ENCODE measurements at places on chromosomes 12 and 14.

DNA sequence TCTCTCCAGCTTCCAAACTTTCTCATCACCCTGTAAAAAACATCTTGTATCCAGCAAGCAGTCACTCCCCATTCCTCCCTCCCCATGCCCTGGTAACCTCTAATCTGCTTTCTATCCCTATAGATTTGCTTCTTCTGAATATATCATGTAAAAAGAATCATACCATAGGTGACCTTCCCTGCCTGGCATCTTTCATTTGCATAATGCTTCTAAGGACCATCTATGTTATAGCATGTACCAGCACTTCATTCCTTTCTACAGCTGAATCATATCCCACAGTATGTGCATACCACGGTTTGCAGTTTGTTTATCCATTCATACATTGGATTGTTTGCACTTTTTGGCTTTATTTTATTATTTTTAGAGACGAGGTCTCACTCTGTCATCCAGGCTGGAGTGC is 22.9 kb upstream of the VPS37B start:
- no peak for DNase-seq

GRCh38 chr12:1533205-1533601 is 61.2 kb downstream of the FBXL14 start:
- no peak for DNase-seq

DNA sequence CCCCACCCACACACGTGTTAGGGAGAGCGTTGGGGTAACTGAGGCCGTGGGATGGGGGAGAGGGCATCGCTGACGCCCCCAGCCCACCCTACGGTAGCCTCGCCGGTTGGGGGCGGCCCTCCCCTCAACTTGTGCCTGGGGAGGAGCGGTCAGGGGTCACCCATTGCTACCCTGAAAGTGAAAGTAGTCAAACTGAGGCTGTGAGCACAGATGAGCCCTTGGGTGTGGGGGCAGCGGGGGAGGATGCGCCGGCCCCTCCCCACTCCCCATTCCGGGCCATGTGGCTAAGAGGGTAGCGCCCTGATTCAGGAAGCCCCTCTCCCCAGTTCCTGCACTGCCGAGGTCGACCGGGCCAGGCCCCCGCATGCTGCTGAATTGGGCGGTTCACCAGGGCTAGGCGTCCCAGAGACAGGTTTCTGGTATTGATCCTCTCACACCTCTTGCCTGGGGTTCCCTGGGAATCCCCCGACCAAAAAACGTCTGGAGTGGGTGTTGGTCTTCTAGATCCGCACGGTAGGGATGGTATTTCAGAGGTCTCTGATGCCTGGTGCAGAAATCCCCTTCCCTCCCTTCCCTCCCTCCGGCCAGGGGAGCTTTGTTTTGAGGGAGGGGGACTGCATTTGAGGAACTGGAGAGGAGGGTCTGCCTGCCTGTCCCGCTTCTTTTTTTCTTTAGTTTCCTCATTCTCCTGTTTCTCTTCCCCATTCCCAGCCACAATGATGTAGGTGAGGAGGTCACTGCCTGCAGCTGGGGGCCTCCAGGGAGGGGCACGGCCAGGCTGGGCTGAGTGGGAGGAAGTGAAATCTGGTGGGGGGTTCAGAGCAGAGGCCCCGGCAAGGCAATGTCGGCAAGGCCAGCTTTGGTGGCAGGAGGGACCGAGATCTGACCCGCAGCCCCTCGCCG is 1.0 kb downstream of the SH2B3 start:
- peak; percentile 51 for DNase-seq

- DNase-seq: no peak
These were observed 180.9 kb downstream of the RAD51B start for GRCh38 chr14:68000511-68000910.

- DNase-seq: no peak
These were observed 134.2 kb downstream of the ESRRB start for GRCh38 chr14:76510181-76510580.

GRCh38 chr12:116595186-116595585 is 36.0 kb downstream of the MAP1LC3B2 start:
- DNase-seq: no peak

DNA sequence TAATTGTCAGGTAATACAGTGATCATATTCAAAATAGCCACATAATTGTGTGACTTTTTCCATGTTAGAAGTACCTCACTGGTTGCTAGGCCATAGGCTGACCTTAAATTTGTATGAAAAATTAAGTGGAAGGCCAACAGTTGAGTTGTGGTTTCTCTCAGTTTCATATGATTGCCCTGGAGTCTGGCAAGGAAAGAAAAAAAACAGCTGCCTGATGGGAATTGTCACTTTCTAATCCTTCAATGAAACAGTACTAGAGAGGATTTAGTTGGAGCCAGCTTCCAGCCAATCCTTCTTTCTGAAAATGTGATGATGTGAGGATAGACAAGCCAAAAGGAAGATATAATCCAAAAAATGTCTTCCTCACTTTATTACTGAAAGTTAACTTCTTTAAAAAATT is 113.6 kb downstream of the ALX1 start:
- no peak for DNase-seq
